ENCODE measurements at places on chromosomes 2 and 18.

DNA sequence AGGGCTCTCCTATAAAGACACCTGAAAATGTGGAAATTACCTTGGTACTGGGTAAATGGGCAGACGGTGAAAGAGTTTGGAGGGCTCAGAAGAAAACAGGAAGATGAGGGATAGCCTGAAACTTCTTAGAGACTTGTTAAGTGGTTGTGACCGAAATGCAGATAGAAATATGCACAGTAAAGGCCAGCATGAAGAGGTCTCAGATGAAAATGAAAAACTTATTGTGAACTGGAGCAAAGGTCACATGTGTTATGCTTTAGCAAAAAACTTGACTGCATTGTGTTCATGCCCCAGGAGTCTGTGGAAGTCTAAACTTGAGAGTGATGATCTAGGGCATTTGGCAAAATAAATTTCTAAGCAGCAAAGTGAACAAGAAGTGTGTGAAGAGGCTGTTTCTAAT lies 137.1 kb downstream of the CBLN2 start:
- DNase-seq = no peak

DNA sequence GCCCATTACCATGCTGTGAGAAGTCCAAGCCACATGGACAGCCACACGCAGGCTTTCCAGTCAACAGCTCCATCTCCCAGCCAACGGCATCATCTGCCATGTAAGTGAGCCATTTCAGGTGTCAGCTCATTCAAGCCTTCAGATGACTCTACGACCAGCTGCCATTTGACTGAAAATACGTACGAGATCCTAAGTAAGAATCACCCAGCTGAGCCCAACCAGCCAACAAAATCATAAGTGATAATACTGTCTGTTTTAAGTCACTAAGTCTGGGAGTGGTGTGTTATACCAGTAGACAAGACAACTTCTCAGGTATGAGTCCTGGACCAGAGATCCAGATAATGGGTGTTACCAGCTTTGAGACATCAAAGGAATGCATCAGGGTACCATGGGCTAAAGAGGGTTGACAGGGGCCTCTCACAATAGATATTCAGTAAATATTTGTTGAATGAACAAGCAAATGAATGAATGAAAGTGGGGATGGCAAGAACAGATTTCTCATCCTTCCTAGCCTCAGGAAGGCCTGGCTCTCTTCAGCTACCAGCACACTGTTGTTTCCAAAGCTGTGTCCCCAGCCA lies 52.9 kb upstream of the CTIF start:
- DNase-seq = no peak

GRCh38 chr2:220465700-220466099 lies 838.3 kb downstream of the SLC4A3 start:
- no peak for DNase-seq

DNA sequence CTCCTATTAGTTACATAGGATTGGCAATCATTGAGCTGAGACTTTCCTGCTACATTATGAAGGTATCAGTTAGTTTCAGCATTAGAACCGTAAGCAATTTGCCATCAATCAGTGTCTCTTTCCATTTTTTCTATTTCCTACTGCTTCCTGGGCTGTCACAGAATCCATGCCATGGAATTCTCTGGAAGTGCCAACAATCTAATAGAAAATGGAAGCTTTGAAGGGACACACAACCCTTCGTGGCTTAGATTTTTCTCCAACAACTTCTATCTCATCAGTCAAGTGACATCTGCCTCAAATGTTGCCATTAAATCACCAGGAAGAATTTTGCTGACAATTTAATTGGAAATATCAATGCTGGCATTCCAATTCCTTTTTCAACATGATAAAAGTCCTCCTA lies 183.5 kb upstream of the PARD3B start:
- DNase-seq = no peak

DNA sequence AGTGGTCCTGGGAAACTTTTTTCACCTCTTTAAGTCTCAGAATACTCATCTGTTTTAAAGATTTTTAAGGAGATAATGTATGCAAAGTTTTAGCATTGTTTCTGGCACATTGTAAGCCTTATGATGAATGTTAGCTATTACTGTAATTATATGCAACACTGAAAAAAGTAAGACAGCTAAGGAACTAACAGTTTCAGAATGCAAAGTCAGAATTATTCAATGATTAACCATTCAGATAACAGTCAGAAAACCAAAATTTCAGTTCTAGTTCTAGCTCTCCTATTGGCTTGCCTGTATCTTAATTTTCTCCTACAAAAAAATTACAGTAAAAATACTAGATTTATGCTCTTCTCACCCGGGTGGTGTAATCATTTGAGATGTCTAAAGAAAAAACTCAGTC lies 101.1 kb downstream of the SLC4A10 start:
- no peak for DNase-seq

- no peak for DNase-seq
Observed at GRCh38 chr2:226514895-226515294, 284.7 kb downstream of the IRS1 start.

DNA sequence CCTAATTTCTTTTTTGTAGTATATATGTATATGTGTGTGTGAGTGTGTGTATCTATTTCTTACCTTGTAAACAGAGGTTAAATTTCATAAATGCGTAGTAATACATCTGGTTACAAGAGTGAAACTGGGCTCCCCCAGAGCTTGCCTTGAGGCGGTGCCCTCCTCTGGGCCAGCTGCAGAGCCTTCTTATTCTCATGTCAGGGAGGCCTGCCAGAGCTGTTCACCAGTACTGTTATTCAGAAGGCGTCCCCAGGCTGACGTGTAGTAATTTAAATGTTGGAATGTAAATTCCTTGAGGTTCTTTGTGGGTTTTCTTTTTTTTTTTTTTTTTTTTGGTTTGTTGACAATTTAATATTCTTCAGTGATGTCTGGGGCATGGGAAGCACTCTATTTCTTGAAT lies 11.2 kb downstream of the COPS8 start:
- no peak for DNase-seq

GRCh38 chr18:58662118-58662517 lies 9.1 kb upstream of the MALT1 start:
- DNase-seq = no peak

DNA sequence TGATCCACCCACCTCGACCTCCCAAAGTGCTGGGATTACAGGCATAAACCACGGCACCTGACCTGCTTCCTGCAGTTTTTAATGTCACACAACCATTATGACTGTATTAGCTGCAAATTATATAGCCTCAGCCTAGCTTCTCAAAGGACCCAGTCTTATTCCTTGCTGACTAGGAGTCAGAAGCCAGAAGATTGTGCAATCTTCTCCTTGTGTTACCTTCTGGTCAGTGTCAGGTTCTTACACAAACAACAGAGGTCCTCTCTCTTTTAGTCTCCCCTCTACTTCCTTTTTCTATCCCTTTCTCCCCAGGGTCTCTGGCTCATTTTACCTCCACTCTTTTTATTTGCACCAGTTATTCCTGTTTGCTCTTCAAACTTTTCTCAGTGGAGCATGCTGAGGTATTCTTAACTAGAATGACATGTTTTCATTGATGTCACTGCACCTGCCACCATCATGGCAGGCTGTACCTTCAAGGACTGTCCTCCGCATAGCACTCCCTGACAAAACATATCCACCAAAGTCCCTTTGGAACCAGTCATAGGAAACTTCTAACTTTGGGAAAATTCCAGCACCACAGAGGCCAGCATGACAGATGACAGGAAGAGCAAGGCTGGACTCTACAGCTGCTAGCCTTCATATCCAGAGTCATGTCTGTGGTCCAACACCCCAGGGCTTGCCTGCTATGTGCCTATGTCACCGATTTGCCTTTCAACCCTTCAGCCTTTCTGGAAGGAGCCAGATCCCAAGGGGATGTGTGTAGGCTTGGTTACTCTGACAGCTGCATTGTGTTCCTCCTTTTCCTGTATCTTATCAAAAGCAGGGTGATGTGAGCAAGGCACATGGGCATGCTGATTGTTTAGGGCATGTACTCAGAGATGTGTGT lies 45.2 kb upstream of the EPC2 start:
- no peak for DNase-seq

- no peak for DNase-seq
Observed at GRCh38 chr2:170147576-170147975, 30.4 kb upstream of the MYO3B start.

DNA sequence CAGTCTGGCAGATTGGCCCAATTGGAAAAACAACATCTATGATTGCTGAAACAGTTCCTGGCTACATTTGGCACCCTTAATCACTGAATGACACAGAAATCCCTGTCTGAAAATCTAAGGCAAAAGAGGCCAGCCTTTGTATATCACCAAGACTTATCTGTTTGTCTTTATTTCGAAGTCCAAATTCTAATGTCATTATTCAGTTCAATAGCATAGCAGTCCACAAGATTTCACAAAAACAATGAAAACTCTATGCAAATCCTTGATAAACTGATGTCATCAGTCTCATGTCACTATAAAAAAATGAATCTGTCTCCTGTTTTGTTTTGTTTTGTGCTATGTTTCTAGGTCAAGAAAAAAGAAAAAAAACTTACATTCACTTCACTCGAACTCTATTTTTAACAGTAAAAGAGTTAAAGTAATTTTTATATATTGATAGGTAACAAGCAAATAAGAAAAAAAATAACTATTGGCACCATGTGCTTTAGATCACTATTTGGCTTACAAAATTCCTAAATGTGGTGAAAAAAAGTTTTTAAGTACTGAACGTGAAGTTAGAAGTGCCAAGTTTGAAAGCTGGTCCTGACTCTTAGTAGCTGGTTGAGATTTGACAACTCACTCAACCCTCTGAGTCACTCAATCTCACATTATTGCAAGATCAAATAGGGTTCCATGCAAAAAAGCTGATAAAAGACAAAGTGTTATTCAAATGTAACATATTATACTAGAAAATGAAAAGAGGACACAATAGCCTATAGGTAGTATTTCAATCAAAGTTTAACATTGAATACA lies 359.3 kb downstream of the IRS1 start:
- no peak for DNase-seq

- no peak for DNase-seq
Observed at GRCh38 chr2:167451496-167452289, 563.4 kb downstream of the XIRP2 start.

GRCh38 chr18:62767836-62768557 lies 52.7 kb downstream of the PHLPP1 start:
- no peak for DNase-seq

DNA sequence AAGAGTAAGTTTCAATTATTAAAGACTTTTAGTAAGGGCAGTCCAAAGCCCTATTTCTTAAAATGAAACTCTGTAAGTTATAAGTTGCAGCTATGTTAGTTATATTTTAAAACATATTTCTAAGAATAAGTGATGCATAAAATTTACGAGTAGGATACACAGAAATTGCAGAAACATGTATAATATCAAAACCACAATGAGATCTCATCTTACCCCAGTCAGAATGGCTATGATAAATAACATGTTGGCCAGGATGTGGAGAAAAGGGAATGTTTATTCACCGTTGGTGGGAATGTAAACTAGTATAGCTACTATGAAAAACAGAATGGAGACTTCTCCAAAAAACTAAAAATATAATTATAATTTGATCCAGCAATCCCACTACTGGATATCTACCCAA lies 201.2 kb downstream of the CBLN2 start:
- DNase-seq = no peak

DNA sequence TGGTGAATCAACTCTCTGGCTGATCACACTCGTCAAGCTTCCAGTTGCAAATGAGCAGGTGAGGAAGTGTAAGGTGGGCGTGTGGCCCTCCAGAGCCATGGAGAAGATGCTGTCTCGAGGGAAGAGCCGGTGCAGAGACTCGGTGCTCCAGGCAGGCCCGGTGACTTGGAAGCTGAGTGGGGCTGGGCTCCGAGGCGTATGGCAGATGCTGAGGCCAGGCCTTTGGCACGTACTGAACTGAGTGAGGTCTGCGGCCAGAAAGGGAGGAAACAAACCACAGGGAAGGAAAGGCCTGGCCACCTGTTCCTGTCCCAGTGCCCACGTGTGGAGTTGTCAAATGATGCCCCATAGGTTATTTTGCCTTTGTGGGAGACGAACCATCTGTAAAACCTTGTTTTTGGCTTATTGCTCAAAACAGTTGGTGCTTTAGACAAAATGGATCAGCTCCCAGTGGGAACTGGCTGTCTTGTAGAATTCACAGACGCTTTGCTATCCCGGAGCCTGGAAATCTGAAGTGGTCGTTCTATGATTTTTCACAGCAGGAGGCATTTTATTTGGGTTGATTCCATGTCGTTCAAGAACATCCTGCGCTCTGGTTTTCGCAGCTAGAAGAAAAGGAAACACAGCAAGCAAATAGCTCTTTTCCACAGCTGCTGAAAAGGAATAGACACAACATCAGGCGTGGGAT lies 117.5 kb upstream of the TMEM18 start:
- DNase-seq = no peak

- no peak for DNase-seq
Observed at GRCh38 chr18:48348739-48349138, 60.4 kb downstream of the ZBTB7C start.

GRCh38 chr2:201821080-201821479 lies 14.7 kb downstream of the CDK15 start:
- DNase-seq = no peak

GRCh38 chr2:229931241-229931640 lies 8.9 kb downstream of the FBXO36 start:
- no peak for DNase-seq

DNA sequence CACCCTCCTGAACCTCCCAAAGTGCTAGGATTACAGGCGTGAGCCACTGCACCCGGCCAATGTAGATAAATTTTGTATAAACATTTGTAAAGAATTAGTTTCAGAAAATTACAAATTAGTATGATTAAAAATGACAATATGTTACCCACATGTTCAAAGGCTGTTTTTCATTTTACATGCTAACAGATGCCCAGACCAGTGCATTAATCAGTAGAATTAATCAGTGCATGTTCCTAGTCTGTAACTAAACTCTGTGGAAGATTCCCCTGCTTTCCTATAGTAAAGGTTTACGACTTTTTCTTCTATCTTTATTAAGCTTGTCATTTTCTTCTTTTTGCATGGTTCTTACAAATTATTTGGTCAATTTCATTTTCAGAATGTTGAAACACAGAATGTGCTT lies 65.8 kb downstream of the UGGT1 start:
- no peak for DNase-seq

- no peak for DNase-seq
Observed at GRCh38 chr2:74328573-74328972, 14.6 kb downstream of the SLC4A5 start.

DNA sequence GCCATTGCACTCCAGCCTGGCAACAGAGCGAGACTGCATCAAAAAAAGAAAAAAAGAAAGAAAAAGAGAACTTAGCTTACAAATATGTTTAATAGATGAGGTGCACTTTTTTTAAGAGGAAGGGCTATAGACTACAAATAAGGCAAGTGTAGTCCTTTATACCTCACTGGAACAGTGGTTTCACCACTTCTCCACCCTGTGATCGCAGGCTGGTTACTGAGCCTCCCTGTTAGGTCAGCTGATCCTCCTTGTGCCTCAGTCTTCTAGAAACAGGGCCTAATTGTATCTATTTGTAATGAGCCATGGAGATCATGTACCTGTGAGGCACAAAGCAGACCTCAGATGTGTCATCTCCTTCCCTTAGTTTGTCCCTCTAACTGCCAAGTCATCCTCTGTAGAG lies 4.5 kb downstream of the CXCR2 start:
- DNase-seq = no peak

DNA sequence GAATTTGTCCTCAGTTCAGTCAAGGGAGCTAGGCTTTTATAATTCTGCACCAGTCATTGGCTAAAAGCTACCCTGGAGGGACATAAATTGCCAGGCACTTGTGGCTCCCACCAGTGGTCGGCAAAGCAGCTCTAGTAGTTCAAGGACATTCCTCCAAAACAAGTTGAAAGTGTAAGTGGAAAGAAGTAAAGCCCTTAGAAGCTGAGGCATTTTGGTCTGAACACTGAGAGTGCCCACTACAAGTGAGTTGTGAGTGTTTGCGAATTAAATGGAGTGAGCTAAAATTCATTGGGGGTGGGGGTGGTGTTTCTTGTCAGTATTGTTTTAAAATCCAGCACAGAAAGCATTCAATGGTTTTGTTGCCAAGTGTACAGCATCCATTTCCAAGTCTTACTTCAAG lies 879.9 kb upstream of the CDH2 start:
- DNase-seq = no peak

All from anterior cingulate cortex (tissue), 58 donors.